ENCODE measurements at places on chromosomes 16 and 17.

DNA sequence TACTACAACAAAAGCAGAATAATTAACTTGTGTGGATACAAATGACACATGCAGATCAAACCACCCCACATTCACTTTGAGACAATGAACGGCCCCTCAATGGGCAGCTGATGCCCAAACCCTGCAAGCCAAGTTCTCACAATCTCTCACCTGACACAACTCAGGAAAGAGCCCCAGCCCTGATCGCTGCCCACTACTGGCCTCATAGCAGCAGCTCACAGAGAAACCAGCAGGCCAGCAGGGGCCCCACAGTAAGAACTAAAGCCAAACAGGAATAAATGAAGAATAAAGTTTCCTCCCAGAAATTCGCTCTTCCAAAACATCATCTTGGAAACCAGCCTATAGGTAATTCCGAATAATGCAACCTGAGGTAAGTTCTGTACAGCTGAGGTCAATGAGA lies 7.7 kb downstream of the AKTIP start:
- ATAC-seq = no peak

DNA sequence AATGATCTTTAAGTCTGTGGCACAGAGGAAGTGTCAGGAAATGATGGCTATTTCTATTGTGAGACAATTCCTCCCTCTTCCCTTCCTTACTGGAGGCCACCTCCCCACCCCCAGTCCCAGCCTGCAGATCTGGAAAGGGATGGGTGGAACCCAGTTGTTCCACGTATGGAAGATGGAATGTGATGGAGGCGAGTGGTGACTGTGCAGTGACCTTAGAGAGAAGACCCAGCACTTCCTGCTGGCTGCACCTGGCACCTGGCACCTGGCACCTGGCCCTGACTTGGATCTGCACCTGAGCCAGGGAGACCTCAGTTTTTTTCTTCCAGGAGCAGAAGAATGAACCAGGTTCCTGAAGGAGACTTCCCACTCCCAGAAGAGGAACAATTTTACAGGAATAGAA lies 33.0 kb upstream of the TMC5 start:
- ATAC-seq = no peak

- no peak for ATAC-seq
Measured at GRCh38 chr17:74759941-74760340, 11.5 kb downstream of the NHERF1 start.

- no peak for ATAC-seq
Measured at GRCh38 chr16:684961-685696, 995 bp upstream of the JMJD8 start.

DNA sequence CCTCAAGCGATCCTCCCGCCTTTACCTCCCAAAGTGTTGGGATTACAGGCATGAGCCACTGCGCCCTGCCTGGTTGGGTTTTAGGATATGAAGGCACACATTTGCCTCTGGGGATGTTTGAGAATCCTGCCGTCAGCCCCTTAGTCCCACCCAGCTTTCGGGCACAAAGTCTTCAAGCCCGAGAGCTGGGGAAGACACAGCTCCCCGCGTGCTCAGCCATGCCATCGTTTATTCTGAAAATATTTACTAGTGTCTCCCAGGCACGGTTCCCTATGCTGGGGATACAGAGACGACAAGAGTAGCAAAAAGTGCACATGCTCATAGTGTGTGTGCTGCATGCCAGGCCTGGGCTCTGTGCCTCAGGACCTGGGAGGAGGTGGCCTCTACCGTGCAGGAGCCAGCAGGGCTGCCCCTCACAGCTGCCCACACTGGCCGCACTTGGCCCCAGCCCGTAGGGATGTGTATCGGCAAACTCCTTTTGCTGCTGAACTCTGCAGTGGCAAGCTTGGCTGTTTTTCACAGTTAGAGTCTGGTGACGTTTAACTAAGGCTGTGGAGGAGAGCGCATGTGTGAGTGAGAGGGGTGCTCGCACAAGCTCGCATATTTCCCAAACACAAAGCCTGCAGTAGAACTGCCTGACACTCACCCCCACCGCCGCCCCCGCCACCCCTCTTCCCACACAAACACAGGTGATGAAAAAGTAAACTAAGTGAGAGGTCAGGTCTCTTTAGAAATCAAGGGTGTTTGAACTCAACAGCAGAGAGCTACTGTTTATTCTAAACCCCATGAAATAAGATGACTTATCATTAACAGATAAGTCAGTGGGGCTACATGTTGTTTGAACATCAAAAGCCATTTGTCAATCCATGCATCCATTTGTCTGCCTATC lies 266.4 kb downstream of the MRTFB start:
- ATAC-seq = no peak

- ATAC-seq = no peak
Measured at GRCh38 chr17:82653651-82654528, 5.6 kb upstream of the WDR45B start.

GRCh38 chr16:20681821-20682760 lies 15.4 kb downstream of the ACSM1 start:
- no peak for ATAC-seq

DNA sequence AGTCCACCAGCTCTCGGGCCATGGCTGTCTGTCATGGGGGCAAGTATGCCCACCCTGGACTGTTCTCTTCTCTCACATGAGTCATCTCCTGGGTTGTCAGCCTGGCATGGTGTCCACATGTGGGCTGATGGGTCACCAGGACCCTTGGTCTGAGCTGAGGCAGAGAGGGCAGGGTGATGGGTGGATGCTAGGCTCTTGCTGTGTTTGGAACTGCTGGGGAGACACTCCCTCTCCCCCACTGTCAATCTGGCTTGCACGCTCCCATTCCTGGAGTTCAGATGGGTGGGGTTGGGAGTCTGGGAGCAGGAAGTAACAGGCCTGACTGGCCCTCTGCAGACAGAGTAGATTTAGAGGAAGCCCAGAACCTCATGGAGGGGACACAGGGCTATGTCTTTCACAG lies 28.9 kb downstream of the KSR1 start:
- ATAC-seq = no peak

DNA sequence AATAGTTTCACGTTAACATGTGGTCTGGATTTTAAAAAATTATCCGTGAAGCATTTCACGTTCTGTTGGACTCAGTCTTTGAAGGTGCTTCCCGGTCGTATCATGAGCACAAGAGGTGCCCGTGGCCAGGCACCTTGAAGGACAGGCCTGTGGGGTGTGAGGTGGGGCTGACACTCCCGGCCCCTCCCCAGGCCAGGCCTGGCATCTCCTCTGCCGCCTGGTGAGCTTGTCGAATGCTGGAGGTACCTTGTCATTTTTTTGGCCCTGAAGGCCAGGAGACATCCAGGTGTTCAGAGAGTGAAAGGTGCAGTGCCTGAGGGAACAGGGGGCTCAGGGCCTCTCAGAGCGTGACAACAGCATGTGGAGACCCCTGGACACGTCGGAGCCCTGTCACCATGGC lies 11.7 kb downstream of the ZNF469 start:
- no peak for ATAC-seq

GRCh38 chr16:85590506-85590832 lies 22.7 kb upstream of the GSE1 start:
- ATAC-seq = no peak

GRCh38 chr16:75048530-75048929 lies 49.7 kb downstream of the ZNRF1 start:
- ATAC-seq = no peak

DNA sequence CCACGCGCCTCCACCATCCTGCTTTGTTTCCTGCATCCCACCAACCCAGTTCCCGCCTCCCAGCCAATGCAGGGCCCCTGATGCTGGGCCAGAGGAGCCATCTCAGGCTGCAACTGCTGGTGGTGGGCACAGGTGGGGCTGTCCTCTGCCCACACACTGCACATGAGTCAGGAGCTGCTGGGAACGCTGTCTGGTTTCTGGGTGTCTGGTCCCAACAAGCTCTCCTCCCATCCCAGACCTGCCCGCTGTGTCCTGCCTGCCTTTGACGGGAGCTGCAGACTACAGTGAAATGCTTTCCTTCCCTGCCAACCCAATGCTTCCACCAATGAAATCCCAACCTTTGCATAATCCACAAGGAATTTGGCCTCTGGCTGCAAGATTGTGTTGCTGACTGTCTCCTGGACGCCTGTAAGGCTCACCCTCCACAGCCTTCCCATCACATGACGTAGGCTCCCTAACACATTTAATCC lies 98.9 kb downstream of the N4BP1 start:
- ATAC-seq = peak; percentile 98

DNA sequence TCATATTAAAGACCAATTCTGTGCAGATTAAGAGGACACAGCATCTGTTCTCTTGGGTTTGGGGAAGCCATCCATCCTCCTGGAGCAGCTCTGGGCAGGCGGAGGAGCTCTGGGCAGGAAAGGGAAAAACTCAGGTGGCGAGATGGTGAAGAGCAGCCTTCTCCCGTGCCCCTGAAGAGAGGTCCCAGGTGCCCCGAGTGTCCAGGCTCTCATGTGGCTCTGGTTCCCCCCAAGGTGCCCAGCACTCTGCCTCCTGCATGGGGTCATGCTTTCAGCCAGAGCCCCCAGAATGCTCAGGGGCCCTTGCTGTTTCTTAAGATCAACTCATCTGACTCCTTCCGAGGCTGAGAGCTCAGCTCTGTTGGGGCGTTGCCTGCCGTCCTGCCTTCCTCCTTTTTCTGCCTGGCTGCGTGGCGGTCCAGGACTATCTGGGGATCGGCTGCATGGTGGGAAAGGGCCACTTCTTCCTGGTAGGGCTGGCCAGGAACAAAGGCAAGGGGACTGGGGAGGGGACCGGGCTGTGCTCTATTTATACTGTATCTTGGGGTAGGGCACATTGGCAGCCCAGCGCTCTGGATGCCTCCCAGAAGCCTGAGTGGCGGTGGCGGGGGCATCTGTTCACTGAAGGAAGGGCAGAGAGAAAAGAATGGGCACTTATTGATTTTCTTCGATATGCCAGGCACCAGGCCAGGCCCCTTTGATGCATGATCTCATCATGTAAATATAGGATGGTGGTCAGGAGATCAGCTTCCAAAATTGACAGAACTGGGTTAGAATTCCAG lies 103.2 kb upstream of the SDK2 start:
- ATAC-seq = peak; percentile 33

DNA sequence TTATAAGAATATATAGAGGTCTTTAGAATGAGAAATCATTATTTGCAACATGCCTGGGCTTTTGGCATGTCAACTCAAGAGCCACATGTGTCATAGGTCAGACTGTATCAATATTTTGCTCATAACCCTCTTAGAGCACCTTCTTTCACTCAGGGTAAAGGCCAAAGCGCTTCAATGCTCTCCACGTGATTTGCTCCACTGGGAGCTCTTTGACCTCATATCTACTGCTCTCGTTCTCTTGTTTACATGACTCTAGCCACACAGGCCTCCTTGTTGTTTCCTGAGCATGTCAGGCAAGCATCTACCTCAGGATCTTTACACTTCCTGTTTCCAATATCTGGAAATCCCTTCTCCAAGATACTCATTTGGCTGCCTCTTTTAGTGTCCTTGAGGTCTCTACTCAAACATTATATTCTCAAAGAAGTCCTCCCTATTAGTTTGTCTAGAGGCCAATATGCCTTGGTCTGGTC lies 148.4 kb downstream of the TOX3 start:
- no peak for ATAC-seq

GRCh38 chr16:64121473-64121872 lies 1000.4 kb downstream of the CDH11 start:
- ATAC-seq = peak; percentile 18

- no peak for ATAC-seq
Measured at GRCh38 chr16:27429330-27429871, 27.4 kb downstream of the IL21R start.

DNA sequence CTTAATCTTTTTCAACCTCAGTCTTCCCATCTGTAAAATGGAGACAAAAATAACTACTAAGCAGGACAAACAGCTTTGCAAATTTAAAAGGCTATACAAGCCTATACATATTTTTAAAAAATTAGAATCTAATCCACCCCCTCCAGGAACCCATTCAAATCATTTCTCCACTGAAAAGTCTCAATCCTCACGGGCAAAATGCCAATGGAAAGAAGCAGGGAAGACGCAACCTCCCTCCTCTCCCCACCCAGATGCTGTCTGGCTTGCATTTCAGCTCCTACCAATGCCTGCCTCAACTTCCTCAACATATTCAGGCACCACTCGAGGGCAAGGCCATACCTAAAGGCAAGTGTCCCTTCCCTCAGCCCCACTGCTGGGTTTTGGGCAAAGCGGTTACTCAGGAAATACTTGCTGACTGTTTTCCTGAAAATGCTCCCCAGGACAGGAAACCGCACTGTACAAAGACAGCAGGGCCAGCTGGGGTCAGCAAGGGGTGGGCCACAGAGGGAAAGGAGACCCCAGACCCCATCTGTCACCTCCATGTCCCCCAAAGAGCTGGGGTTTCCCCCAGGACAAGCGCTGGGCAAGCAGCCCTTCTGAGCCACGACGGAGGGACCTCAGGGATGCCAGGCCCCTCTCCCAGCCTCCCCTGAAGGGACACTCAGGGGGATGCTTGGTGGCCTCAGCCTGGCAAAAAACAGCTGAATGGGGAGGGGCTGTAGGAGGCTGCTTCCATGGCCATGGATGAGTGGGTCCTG lies 47.7 kb upstream of the DOC2B start:
- ATAC-seq = no peak

GRCh38 chr16:81537721-81538561 lies 93.3 kb downstream of the CMIP start:
- ATAC-seq = no peak

DNA sequence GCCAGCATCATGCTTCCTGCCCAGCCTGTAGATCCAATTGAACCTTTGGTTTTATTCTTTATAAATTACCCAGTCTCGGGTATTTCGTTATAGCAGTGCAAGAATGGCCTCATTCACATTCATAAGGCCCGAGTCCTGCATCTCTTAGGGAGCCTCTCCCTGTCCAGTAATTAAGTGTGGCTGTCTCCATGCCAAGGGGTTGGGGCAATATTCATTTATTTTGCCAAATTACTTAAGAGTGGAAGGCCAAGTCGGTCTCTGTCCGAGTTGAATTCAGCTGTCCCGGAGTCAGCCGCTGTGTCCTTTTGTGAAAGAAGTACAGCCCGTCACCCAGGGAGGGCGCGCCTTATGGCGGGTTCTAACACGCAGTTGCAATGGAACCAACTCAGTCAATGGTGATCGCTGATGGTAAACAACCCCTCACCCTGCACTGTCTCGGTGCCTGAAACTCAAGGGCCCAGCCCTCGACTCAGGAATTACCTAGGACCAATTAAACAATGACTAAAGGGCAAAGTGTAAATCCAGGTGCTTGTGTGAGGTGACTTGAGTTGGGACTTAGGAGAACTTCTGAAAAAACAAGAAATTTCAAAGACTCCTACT lies 22.2 kb downstream of the KIAA0513 start:
- no peak for ATAC-seq

DNA sequence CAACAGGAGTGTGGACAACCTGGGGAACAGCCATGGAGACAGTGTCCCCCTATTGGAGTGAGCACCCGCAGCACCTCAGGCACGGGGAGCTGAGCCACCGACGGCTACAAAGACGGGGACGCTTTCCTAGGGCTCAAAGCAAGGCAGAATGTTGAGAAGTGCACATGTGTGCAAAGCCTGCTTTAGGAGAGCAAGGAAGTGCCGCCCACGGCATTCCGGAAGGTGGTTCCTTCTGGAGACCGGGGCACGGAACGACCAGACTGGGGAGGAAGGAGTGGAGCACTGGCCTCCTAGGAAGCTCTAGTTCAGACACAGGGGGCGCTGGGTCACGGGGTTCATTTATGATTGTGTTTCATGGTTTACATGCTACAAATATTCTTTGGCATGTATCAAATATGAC lies 52.2 kb downstream of the TBC1D16 start:
- ATAC-seq = no peak
